ENCODE measurements at places on chromosomes 5 and 9. TPM values are rescaled to one million over a fixed set of nuclear protein-coding genes. Genes with fewer than 3 reads are reported as not detected.

DNA sequence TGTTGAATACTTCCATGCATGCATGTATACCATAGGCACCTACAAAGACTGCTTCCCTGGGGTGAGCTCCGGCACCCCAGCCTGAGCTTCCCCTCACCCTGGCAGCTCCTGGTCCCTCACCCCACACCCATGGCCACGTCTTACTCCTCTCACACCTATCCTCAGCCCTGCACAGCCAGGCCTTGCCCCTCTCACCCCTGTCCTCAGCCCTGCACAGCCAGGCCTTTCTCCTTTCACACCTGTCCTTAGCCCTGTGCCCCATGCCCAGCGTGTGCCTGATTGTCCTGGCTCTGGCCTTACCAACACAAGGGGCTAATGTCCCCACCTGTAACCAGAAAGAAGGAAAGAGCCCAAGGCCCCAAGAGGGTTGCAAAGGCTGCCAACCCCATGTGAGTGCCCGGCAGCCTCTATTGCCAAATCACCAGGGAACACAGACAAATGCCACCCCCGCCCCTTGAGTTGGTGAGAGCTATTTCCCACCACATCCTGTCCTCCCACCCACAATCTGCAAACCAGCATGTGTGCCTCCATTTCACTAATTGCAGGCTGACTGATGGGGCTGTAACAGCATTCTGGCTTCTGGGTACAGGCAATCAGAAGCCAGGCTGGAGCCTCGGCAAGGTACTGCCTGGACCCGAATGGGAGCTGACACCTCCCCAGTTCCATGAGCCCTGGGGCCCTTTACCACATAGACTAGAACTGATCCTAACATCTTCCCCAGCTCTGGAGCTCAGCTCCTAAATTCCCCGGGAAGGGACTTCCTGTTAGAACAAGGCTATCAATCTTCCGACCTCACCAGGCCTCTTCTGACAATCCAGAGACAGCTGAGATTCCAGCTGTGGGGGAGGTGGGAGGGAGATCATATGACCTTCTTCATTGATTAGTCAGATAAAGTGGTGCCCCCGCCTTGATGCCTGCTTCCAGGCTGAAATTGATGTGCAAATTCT lies 78.2 kb downstream of the FAM114A2 start:
- no peak for DNase-seq

DNA sequence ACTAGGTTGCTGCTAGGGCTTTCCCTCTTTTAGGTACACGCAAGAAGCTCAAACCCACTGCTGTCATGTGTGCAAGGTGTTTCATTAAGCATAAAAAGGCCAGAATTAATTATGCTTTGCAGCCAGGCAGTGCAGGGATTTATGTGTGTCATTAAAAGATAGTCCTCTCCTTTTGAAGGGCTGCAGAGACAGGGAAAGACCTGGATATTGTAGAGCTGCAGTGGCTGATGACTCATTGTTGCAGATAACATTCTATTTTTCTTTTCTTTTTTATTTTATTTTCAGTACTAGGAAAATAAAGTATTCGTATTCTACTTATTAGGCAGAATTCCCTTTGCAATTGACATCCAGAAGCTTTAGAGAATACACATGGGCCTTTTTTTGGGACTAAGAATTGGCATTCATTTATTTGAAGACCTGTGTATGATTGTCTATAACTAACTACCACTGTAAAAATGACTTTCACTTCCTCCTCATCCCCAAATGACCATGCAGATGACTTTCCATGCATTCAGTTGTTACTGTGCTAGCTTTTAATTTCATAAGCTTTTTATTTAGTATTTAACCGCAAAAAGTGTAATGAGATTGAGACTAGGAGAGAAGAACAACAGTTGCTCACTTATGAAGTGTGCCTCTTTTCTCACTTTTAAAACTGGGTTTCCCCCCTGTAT lies 113.0 kb downstream of the PAM start:
- DNase-seq: no peak

The CCL27 gene
- 1.1 TPM for polyA plus RNA-seq

The IFNA13 gene
- not detected for polyA plus RNA-seq
